Cerebellar nuclear complex (tissue), 1 donor: ENCODE measurements at places on chromosomes 12 and 14.

DNA sequence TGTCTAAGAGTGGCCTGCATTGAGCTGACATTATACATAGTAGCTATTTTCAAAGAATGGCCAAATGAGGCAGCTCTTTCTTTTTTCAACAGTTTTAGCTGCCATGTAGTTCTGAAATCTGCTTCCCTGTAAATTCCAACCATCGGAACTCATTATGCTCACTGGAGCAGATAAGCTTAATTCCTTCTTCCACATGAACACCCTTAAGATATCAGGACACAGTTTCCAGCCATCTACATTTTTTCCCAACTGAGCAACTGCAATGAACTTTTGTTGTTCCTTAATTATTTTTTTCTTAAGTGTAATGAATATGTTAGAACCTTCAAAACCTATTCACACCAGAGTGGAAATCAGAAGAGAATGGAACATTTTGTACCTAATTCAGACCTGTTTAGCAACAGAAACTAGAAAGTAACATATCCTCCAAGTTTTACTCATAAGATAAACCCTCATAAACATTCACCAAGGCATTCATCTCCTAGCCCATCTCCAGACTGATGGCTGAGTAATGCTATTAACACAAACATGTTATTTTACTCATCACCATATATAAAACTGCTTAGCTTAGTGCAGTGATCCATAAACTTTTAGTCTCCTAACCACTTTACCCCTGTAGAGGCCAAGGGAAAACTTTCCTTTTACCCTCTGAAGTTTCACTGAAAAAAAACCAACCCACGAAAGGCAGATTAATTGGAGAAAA, 296.1 kb upstream of the SYT1 start:
- DNase-seq: peak; percentile 12

- no peak for DNase-seq
These were observed 11.9 kb downstream of the RARG start for GRCh38 chr12:53219956-53220693.

DNA sequence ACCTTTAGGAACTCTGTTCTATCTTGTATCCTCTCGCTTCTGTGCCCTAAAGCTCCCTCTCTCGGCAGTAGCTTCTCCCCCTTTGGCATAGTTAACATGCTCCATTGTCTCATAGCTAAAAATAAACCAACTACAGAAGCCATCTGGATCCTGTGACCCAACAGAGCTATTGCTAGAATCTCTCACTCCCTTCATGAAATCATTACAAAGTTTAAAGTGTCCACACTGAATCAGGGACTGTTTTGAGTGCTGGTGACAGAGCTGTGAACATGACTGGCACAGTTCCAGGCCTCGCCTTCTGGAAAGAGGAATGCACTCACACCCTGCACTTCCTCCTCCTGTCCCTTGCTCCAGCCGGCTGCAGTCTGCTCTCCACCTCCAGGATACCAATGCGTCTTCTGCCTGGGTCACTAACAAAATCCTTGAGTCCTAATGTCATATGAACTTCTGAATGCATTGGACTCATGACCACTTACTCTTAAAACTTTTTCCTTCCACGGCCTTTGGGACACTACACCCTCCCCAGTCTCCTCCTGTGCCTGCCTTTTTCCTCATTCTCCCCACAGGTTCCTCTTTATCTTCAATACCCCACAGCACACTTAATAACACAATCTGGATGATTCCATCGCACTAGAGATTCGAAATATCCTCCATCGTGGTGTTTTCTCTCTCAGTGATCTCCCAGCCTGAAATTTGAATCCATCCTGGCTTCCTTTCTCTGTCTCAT, 13.2 kb downstream of the PLBD1 start:
- DNase-seq: no peak

GRCh38 chr14:96249029-96249428, 7.0 kb upstream of the BDKRB1 start:
- no peak for DNase-seq

GRCh38 chr12:52566847-52567291, 6.8 kb downstream of the KRT74 start:
- DNase-seq: no peak

DNA sequence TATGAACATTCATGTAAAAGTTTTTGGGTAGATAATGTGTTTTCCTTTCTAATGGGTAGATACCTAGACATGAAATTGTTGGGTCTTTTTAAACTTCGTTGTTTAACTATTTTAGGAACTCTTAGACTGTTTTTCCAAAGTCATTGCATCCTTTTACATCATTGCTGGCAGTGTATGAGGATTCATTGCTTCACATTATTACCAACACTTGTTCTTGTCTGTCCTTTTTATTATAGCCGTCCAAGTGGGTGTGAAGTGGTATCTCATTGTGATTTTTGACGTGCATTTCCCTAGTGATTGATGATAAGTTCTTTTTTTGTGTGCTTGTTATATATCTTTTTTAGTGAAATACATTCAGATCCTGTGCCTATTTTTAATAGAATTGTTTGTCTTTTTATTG, 39.4 kb downstream of the USP15 start:
- DNase-seq: no peak

- no peak for DNase-seq
These were observed 682 bp downstream of the CREBL2 start for GRCh38 chr12:12612358-12612757.

- DNase-seq: no peak
These were observed 856 bp upstream of the EIF4B start for GRCh38 chr12:53005215-53005985.

DNA sequence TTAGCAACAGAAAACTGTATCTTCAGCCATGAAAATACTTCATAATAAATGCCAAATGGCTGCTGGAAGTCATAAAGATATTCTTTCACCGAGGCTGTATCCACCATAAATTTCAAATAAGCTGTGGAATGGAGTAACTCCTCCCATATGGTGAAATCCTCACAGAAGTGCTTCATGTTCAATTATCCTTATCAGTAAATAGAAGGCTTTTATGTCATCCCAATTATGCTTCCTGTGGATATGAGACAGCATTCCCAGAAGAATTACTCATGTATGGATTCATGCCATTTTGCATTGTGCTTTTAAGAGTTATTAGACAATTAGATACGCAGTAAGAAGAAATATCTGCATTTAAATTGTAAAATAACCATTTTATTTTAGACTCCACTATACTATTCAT, 99.0 kb downstream of the RTN1 start:
- DNase-seq: no peak

DNA sequence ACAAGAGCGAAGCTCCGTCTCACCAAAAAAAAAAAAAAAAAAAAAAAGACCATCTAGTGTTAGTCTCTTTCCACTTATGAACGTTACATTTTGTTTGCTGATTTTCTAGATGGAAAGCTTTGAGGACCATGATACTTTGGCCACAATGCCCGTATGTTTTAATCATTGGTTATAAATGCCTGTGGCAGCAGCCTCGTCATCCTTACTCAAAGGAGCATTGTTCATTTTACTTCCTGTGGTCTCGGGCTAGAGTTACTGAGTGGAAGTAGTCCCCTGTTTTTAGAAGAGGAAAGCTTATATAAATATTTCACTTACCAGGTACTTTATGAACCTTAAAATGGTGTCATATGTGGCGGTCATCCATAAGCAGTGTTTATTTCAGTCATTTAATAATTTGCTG, 359.9 kb downstream of the AEBP2 start:
- no peak for DNase-seq

DNA sequence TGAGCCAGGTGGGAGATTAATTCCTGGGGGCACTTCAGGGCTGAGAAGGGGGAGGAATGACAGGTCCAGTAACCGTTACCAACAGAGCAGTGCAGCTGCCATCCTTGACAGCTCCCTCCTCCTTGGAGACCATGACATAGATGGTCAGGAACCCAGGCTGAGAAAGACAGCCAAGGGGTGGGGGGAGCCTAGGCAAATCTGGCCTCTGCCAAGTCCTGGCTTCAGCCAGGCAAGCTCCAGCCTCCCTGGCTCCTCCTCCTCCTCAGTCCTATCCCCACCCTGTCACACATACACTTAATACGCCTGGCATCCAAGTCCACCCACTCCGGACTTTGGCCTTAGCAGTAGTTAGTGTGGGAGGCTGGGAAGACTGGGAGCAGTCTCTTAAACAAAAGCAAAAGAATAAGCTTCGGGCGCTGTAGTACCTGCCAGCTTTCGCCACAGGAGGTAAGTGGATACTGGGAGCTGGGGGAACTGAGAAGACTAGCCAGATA, at the start of gene RDH5:
Gene RDH5 (plus strand): TSS at position 323 of the 494 bp plus-strand sequence. CDS start 792 bp downstream, outside the sequence.
- DNase-seq: no peak

DNA sequence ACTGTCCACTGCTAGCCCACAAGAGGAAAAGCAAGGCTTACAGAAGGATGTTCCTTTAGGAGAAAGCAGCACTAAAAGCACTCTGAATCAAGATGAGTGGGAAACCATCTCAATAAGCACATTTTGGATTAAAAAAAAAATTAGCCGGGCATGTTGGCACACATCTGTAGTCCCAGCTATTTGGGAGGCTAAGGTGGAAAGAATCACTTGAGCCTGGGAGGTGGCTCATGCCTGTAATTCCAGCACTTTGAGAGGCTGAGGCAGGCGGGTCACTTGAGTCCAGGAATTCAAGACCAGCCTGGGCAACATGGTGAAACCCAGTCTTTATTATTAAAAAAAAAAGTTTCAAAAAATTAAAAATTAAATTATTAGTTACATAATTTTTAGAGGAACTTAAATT, 17.0 kb upstream of the ARL1 start:
- no peak for DNase-seq

- no peak for DNase-seq
These were observed 48.2 kb upstream of the PLXNC1 start for GRCh38 chr12:94100211-94100627.

DNA sequence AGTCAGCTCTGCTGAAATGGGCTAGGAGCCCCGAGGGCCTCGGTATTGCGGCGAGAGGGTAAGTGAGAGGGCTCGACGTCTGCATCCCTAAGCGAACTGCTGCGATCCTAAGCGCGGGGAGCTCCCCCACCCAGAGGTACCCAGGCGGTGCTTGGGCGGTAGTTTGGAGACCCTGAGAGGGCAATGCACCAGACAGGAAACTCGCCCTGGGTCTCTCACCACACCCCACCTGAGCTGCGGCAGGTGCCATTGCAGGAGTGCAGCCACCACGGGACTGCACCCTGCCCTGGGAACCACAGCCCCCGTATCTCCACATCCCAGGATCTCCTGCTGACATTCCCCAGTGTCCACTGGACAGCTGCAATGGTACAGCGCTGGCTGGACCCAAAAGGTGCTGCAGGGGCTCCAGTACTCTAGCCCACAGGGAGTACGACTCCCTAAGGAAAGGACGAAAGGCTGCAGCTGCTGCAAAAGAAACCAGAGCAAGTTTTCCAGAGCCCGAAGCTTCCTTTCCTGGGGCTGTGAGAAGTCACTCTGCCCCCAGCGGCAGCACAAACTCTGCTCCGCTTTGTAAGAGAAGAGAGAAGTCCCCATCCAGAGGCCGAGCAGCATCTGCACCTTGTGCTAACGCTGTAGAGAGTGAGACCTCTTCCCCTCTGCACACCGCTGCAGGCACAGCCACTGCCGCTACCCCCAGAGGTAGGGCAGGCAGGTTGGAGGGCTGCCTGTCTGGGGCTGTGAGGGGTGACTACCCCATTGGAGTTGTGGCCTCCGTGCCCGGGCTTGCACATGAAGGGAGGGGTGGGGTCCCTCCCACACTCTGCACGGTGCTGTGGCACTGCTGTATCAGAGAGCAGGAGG, 31.1 kb upstream of the MON2 start:
- DNase-seq: no peak

DNA sequence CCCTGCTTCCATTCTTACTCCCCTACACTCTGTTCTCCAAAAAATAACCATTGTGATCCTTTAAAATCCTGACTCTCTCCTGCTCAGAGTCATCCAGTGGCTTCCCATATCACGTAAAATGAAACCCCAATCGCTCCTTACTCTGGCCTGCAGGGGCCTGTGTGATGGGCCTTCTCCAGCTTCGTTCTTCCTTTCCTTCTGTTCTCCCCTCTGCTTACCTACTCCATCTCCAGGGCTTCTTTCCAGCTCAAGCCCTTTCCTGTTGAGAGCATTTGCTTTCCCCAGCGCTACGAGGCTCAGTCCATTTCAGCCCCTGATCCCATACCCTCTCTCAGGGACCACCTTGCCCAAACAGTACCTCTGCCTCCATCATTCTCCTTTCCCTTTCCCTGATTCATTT, 144.4 kb upstream of the ARHGAP5 start:
- DNase-seq: no peak

DNA sequence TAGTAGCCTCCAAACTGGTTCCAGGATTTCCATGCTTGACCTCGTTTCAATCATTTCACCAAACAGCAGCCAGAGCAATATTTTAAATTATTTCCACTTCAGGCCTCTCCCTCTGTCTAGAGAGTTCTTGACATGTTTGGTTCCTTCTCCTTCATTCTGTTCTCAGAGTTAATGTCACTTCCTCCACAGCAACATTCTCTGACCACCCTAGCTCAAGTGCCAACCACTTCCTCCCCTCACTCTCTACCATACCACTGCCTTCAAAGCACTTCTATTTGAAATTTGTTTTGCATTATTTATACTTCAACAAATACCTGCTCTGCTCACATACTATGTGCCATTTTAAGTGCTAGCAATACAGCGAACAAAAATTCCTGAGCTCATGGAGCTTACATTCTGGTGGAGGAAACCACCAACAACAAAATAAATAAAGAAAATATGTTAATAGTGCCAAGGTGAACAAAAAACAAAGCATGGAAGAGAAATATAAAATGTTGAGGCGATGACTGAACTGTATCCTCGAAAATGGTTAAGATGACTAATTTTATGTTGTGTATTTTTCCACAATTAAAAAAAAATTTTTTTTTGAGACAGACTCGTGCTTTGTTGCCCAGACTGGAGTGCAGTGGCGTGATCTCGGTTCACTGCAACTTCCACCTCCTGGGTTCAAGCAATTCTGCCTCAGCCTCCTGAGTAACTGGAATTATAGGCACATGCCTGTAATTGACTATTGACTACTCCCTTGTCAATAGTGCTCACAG, 17.3 kb downstream of the BAZ1A start:
- DNase-seq: no peak

DNA sequence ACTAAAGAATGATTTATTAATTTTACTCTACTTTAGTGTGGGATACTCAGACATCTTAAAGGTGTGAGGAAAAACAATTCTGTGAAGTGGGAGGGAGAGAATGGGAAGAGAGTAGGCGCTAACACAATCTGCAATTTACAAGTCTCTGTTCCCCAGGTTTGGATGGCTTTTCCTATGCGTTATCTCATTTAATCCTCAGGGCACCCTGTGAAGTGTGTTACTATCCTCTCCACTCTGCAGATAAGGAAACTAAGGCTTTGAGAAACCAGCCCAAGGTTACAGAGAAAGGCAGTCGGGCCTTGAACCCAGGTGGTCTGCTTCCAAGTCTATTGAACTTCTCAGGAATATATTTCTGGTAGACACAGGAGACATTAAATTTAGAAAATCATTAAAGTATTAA, 36.2 kb upstream of the TUBA1C start:
- no peak for DNase-seq
